ENCODE measurements at places on chromosomes 11 and 22. TPM values are rescaled to one million over a fixed set of nuclear protein-coding genes. Genes with fewer than 3 reads are reported as not detected.

The SLC22A6 gene
- total RNA-seq: not detected

The CCDC81 gene
- 0.53 TPM for total RNA-seq

The HEPN1 gene
- total RNA-seq: not detected

- DNase-seq: no peak
Measured at GRCh38 chr11:81892770-81893635, 840.7 kb downstream of the FAM181B start.

- DNase-seq: no peak
Measured at GRCh38 chr22:24752088-24752623, 22.4 kb downstream of the PIWIL3 start.

Measured in activated CD4-positive, alpha-beta memory T cell treated with anti-CD3 and anti-CD28 coated beads, Interleukin-2, amount 10 ng/mL, durations not matched to agents 7 days and 5 days (primary cell).